HT1080 (cell line): ENCODE measurements at places on chromosomes 6 and 20.

DNA sequence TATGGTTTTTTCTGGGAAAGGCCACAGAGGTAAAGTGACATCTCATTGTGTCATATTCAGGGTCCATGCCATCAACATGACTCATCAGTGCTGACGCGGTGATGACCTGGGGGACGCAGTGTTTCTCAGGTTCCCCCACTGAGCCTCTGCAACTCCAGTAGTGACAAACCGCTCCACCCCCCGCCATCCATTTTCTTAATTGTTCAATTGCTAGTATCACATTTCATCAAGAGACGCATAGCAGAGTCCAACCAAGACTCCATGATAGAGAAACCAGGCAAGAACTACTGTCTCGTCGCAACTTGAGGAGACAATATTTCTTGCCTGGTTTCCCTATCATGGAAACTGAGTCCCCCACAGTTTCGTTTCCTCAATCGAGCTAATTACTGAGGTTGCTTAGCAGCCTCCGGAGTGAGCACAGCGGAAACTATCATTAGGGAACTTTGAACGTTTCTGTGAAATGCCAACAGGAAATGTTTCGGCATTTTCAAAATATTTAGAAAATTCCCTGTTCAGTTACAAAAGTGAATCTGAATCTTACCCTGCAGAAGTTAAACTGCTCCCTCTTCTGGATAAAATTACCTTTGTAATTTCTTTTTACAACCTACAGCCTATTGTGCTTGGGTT, 12.2 kb upstream of the SERPINB1 start:
- peak; percentile 88 for DNase-seq

- peak; percentile 70 for DNase-seq
Observed at GRCh38 chr6:111997078-111997852, 56.6 kb upstream of the CCN6 start.

- DNase-seq: no peak
Observed at GRCh38 chr6:4489538-4489937, 286.7 kb upstream of the CDYL start.

GRCh38 chr20:36542516-36543183, 1.3 kb downstream of the MYL9 start:
- DNase-seq: no peak

GRCh38 chr20:64095927-64096326, 11.4 kb downstream of the NPBWR2 start:
- DNase-seq: no peak

GRCh38 chr6:155985660-155986138, 530.1 kb upstream of the NOX3 start:
- DNase-seq: no peak

- DNase-seq: peak; percentile 80
Observed at GRCh38 chr6:26031151-26031594, 56.1 kb upstream of the HFE start.

DNA sequence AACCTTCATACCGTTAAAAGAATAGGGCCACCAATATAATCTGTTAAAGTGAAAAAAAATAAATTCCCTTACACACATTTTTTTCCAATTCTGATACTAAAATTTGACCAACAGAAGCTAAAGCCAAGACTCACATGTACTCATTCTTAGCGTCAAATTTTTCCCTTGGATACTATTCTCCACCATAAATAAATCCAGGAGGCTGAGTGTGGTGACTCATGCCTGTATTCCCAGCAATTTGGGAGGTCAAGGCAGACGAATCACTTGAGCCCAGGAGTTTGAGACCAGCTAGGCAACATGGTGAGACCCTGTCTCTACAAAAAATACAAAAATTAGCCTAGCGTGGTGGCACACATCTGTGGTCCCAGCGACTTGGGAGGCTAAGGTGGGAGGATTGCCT, 43.9 kb downstream of the SCML4 start:
- DNase-seq: no peak

DNA sequence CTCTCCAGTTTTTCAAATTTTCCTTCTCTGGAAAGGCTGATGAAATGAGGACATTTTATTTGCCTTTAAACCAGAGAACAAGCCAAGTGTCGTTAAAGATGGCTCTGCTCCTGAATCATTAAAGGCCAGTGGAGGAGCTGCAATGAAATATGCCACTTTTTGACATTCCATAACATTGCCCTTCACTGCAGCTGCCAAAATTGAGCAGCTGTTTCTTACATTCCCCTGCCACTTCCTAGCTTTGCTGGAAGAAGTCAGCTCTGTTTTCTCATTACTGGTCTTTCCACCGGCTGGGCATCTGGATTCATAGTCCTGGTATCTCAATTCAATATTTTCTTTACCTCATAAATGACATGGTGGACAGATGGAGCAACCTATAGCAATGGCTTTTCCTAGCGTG, 45.5 kb upstream of the NRN1 start:
- DNase-seq: no peak

GRCh38 chr6:34317172-34317477, 68.3 kb upstream of the SMIM29 start:
- no peak for DNase-seq

DNA sequence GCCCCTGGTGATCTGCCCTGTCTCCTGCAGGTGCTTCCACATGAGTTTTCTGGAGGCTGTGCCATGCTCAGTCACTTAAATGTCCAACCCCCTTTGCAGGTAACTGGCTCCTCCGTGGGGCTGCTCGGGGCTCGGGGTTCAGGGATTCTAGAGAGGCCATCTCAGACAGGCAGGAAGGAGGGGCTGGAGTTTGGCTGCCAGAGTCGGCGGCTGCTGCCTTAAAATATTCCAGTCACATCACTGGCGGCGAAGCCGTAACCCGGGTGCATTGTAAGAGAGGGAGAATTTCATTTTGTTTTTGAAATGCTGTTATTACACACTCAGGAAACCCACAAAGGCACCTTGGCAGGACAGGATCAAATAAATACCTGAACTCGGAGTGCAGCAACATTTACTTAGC, 212.9 kb upstream of the PMEPA1 start:
- DNase-seq: no peak

DNA sequence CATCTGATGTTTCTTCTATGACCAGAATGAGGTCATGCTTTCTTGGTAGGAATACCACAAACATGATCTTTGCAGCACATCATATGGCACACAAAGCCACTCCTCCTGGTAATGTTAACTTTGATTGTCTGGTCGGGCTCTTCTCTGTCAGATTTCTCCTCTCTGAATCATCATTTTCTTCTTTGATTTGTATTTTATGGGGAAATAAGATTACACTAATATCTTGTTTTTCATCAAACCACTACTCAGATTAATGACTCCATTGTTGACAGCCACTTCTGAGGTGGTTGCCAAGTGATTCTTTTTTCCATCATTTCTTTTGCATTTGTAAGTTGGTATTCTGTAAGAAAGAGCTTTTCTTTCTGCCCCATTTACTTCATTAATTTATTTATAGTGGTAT, 29.5 kb downstream of the TRMT11 start:
- peak; percentile 15 for DNase-seq

- peak; percentile 31 for DNase-seq
Observed at GRCh38 chr6:156864557-156864956, 87.4 kb downstream of the ARID1B start.

DNA sequence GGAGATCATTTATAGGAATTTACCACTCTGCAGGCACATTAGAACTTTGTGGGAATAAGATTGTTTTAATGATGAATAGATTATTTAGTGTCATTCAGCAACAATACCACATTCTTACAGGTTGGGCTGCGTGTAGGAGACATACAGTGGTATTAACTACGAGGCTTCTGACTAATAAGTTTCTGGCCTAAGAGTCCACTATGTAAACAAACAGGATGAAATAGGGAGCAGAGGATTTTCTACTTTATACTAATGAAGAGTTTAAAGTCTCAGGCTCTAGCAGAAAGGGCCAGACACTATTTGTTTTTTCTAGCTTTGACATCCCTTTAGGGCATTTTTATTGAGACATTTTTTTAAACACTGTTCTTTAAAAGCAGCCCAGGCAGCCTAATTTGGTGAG, 75.6 kb downstream of the SLC24A3 start:
- no peak for DNase-seq

- DNase-seq: no peak
Observed at GRCh38 chr6:24004659-24005058, 121.4 kb upstream of the NRSN1 start.

GRCh38 chr6:7219310-7219709, 93.7 kb downstream of the SSR1 start:
- DNase-seq: peak; percentile 62

GRCh38 chr20:21028921-21029320, 77.2 kb downstream of the LINC00237 start:
- no peak for DNase-seq

GRCh38 chr6:139262519-139263300, 29.1 kb downstream of the TXLNB start:
- peak; percentile 53 for DNase-seq

GRCh38 chr20:694496-694895, 18.9 kb upstream of the SCRT2 start:
- no peak for DNase-seq

DNA sequence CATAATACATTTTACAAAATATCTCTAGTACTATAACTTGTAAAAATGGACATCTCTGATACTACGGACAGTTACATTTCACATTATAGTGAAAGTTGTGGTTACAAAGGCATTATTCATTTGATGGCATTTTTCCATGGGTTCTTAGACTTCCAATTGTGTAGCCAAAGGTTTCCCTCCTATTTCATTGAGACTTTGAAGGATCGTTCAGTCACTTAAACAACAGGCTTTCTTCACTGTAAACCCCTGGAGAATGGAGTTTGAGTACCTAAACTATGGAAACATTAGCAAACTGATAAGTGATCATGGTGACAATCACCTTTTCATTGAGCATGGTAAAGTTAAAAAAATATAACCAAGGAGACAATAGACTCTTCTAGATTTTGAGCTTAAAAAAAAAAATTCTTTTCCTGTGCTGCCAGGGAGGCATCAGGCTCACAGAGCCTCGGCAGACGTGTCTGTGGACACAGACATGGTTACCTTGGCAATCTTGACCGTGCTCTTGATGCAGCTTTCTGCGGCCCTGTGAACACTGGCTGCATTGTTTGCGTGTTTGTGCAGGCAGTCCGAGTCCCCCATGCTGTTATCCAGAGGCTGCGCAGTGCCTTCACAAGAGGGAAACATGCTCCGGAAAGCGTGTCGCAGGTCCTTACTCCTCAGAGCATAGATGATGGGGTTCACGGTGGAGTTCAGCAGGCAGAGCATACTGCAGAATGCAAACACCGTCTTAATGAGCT, 22.6 kb downstream of the CNR1 start:
- DNase-seq: no peak

DNA sequence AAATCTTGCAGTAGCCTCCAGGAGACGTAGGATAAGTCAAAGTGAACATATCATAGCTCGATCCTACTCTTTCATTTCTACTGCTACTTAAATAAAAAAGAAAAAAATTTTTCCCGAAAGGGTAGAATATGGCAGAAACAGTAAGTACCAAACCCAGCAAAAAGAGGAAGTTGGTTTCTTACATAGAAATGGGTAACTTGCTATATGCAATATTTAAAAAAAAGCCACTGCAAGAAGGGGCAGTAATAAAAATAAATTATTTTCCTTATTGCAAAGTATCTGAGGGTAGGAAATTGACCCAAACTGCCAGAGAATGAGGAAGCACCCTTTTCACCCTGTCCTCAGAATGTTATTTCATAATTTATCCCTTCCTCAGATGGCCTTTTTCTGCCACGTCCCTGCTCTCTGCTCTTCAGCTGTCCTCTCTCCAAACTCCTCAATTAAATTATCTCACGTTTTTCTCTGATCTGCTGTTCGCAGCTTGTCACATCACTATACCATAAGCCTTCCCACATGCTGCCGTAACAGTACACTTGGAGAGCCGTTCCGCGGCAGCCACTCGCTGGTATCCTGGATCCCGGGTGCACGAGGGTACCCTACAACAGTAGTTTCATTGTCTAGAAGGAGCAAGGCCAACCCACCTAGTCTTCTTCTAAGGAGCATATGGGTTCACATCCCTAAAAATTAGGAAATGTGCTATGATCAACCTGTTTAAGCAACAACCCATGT, 149.6 kb downstream of the BACH2 start:
- no peak for DNase-seq

GRCh38 chr6:42046464-42047212, 3.7 kb upstream of the TAF8 start:
- DNase-seq: no peak

DNA sequence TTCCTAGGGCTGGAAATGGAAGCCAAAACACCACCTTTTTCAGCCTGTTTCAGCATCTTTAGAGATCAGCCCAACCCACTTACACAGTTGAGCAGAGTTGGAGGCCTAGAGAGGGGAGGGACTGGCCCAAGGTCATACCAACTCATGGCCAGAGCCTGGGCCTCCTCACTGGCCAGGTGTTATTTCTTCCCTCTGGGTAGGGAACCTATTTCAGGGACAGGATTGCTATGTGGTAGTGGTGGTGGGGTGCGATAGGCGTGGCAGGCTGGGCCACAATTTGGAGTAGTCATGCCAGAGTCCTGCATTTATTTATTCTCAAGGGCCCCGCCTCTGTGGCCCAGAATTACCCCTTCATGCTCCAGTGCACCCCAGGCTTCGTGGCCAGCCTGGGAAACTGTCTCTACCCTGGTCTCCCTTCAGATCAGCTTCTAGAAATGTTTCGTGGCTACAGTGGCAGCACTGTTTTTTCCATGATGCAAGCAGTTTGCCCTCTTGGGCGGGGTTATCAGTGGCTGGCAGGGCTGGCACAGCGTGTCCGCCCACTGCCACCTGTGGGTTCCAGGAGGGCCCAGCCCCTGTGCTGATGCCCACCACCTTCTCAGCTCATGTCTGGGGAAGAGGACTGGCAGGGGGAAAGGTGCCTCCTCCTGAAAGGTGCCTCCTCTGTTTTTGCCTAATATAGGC, 6.2 kb downstream of the VEGFA start:
- no peak for DNase-seq

- no peak for DNase-seq
Observed at GRCh38 chr6:14121936-14122344, 4.4 kb downstream of the CD83 start.

DNA sequence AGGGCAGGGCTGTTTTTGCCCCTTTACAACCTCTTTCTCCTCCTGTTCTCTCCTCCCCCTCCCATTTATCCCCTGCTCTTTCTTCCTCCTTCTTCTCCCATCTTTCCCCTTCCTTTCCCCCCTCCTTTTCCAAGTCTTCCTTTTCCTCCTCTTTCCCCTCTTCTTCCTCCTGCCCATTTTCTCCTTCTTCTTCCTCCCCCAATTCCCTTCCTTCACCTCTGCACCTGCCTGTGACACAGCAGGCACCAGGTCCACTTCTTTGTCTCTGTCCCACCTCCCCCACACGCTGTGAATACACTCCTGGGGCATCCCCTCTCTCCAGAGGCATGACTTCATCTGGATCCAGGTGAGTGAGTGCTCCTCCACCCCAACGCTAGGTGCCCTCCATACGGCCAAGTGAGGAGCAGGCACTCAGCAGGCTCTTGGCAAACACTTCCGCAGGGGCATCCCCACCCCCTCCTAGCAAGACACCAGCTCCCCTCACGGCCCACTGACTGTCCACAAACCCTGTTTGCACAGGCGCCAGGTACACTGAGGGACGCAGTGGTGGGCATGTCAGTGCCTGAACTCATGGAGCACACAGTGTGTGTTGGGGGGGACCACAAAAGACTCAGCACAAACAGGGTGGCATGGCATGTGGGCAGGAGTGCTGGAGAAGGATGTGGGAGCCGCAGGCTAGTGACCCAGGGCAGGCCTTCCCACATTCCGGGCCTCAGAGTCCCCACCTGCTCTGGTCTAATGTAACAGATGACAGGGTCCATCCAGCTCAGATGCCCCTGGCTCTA, 10.7 kb upstream of the TLDC2 start:
- DNase-seq: no peak
